Stimulated activated CD8-positive, alpha-beta memory T cell treated with anti-CD3 and anti-CD28 coated beads, Interleukin-7, amount 100 ng/mL, for 4 hours (primary cell): ENCODE measurements at places on chromosomes 5 and 9.
A peak's percentile ranks its signal among the peaks of the same experiment; 100 is the strongest.

- DNase-seq, result no peak
Measured at GRCh38 chr9:8863886-8864544, 1064.4 kb upstream of the DMAC1 start.

DNA sequence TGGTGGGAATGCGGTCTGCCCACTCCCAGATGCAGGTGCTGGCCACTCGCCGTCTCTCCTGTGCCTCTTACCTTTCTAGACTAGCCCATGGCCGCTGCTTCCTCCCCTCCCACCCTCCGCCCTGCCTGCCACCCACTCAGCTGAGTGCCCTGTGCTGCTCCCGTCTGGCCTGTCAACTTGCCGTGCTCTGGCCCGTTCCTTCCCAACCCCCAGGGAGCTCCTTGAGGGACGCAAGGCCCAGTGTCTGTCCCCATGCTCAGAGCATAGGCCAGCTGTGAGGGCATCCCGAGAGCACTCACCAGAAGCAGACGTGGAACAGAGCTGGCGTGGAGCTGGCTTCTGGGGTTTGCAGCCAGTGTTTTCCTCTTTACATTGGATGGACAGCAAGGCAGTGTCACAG lies 20.2 kb downstream of the HNRNPH1 start:
- no peak for DNase-seq

DNA sequence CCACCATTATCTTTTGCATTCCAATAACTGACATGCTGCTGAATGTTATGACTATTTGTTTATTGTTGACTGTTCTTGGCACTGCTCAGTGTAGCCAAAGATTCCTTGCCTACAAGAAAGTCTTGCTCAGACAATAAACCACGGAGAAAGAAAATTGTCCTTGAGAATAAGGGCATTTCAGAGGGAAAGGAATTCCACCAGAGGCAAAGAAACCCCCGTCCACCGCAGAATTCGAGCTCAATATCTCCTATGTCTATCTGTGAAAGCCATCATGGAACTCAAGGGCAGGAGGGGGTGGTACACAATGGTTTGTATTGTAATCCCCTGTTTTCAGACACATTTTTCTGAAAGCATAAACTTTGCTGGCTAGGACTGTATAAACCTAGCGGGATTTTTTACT lies 70.3 kb upstream of the ADAMTS16 start:
- DNase-seq, result no peak

DNA sequence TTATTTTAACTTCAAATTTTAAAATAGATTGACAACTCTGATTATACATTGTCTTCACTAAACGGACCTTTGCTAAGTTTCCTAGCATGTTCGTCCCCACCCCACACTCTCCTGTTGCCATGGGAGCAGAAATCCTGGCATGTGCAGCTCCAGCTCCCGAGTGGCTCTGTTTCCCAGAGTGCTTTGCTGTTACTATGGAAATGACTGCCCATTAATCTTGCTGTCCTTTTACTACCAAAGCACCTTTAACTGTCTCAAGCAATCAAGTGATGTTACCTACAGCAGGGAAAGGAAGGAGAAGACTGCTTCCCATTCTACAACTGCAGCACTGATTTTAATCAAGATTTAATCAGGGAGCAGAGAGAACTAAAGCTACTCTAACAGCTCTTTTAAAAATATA lies 212.0 kb upstream of the KIF2A start:
- DNase-seq, result no peak

- no peak for DNase-seq
Measured at GRCh38 chr5:149320791-149321330, 24.4 kb upstream of the GRPEL2 start.

DNA sequence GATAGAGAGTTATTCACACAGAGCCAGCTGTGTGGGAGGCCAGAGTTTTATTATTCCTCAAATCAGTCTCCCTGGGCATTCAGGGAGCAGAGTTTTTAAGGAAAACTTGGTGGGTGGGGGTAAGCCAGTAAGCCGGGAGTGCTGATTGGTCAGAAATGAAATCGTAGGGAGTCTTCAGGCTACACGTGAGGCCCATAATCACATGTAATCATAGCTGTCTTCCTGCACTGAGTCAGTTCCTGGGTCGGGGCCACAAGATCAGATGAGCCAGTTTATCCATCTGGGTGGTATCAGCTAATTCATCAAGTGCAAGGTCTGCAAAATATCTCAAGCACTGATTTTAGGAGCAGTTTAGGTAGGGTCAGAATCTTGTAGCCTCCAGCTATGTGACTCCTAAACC lies 10.8 kb upstream of the TTC39B start:
- DNase-seq, result no peak

DNA sequence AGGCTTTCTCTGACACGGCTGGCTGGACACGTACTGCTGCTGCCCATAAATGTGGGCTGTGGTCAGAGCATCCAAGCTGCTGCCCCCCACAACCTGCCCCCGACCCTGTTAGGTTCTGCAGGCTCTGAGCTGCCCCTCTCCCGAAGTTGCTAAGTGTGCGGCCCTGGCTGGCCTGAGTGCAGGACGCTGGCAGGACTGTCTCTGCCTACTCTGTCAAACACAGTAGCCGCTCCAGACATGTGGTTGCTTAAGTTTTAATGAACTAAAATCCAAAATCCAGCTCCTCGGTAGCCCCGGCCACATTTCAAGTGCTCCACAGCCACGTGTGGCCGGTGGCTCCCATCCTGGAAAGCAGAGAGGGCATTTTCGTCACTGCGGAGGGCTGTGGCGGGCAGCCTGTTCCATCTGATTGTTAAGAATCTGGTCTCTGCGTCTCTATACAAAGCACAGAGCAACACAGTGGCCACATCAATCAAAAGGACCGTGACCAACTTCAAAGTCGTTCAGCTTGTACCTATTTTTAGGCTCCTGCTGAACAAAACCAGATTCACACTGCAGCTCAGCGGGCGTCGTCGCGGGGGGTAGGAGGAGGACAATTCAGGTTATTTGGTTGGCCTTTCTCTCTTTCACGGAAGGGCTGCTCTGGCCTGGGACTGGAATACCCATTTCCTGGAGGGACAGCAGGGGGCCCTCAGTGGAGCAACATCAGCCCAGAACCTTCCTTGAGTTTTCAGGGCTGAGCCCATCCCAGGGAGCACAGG lies 68.9 kb downstream of the PTCH1 start:
- DNase-seq, result no peak

DNA sequence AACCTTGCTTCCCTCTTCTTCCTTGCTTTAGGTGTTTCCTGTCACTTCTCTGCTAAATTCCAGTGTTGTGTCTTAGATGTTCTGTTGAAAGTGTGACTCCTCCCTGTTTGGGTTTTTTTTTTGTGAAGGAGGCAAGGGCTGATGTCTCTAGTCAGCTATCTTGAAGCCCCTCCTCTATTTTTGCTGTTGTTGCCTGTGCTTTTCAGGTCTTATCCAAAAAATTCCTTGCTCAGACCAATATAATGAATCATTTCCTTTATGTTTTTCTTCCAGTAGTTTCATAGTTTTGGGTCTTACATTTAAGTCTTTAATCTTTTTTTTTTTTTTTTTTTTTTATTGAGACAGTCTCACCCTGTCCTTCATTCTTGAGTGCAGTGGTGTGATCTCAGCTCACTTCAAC lies 22.3 kb downstream of the RIC1 start:
- DNase-seq, result no peak

DNA sequence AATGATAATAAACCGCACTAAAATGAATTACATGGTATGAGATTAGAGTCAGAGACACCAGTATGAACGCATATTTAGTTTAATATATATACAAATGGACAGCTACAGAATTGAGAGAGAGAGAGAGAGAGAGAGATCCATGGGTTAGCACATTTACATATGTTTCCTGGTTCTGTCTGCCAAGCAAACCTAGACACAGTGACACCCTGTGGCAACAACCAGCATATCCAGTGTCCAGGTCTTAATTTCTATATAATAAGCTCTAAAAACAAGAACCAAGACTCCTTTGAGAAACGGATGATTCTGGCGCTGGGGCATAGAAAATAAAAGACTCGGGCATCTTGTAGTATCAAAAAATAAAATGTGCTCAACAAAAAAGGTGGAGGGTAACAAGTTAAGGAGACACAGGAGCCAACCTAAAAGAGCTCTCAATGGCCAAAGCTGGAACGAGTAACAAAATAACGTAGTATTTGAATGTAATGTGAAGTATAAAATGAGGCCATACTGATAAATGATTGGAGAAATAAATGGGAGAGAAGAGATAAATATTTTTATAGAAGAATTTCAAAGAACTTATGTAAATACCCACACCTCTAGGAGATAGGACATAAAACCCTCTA lies 84.5 kb downstream of the RFX3 start:
- DNase-seq, result no peak

GRCh38 chr9:98040212-98040611 lies 16.3 kb upstream of the NANS start:
- no peak for DNase-seq

DNA sequence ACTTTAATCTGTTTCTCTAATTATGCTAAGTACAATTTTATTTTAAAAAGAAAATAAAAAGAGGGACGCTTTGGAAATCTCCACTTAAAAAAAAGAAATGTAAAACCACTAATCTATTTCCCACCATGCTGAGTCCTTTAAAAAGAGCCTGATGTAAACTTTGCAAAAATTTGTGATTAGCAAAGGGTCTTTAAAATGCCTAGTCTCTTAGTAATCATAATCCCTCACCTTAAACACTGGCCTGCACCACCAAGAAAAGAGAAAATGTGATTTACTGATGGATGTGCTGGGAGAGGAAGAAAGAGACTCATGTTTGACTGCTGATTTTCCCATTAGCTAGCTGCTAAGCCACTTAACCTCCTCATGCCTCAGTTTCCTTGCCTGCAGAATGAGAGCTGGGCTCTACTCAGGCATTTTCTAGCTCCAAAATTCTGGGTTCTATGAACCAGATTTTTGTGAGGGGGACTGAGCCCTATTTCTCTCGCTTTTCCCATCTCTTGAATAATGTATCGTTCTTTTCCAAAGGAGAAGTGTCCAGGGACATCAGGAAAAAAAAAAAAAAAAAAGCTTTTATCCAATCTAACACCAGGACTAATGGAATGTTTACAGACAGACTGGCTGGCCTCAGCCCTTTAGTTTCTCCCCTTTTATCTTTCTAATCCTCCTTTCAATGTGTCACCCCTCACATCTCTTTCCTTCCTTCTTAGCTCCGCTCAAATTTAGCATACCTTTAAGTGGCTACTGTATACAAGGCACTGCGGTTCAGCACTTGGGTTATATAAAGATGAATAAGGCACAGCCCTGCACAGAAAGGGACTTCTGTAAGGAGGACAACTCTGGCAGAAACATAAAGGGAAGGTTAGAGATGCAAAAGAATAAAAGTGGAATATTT lies 312.4 kb downstream of the ARL15 start:
- DNase-seq, result no peak

- no peak for DNase-seq
Measured at GRCh38 chr5:169548315-169548714, 35.3 kb upstream of the SPDL1 start.

- peak; percentile 6 for DNase-seq
Measured at GRCh38 chr9:104961238-104961637, 33.3 kb upstream of the ABCA1 start.

GRCh38 chr5:32589942-32590869 lies 4.8 kb downstream of the SUB1 start:
- DNase-seq, result no peak

- DNase-seq, result no peak
Measured at GRCh38 chr9:124863371-124863871, 1.5 kb downstream of the ARPC5L start.

DNA sequence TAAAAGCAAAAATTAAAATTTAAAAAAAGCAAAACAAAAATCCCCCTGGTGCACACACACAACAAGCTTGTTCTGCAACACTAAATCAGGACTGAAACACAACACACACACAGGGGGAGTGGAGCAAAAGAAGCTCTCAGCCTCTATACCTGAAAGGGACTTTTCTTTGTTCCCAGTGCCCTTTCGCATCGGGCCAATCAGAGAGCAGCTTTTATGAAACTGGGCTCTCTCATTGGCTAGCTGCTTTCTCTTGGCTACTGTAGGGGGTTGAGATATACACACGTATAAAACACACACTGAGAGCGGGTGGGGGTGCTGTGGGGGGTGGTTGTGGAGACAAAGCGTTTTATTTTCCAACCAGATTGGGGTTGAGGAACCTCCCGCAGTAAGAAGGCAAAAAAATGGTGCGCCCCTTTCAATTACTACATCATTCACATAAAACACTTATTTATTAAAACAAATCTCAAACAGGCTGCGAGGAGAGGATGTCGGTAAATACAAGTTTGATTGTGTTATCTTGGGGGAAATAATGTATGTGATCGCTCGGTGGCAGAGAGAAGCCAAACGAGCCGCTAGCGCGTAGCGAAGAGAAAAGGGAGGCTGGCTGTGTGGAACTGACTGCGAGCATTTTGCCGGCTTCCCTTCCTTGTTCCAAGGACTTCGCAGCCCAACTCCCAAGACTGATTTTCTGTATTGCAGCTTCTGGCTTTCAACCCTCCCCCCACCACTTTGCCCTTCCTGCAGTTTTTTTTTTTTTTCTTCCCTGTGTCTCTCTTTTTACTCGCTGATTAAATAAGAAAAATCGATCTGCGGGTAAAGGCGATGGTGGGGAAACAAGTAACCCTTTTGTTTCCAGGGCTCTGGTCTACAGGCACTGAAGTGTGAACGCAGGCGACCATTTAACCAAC lies 2.5 kb upstream of the ZNF608 start:
- DNase-seq, result no peak

- no peak for DNase-seq
Measured at GRCh38 chr5:120567066-120567465, 103.0 kb downstream of the PRR16 start.

GRCh38 chr5:124239572-124239971 lies 506.9 kb downstream of the ZNF608 start:
- no peak for DNase-seq

GRCh38 chr9:94167376-94167890 lies 83.2 kb downstream of the PTPDC1 start:
- DNase-seq, result no peak

DNA sequence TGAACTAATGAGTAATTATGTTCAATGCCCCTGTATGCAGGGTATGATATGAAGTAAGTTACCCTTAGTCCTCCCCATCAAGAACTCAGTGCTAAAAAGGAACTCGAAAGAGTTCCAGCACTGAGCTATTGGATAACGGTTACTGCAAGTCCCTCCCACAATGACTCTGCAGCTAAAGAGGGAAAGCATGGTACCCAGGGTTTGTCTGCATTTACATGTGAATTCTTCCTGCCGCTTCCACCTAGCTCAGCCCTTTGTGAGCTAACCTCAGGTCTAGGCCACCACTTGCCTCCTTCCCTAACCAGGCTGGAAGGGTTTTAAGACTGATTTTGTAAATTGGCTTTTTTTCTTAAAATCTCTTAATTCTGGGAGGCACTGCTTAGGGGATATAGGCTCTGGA lies 376.8 kb downstream of the EBF1 start:
- DNase-seq, result no peak

- no peak for DNase-seq
Measured at GRCh38 chr5:18972177-18972576, 1015.8 kb downstream of the CDH18 start.

- DNase-seq, result no peak
Measured at GRCh38 chr9:33151007-33151557, 16.1 kb downstream of the B4GALT1 start.

DNA sequence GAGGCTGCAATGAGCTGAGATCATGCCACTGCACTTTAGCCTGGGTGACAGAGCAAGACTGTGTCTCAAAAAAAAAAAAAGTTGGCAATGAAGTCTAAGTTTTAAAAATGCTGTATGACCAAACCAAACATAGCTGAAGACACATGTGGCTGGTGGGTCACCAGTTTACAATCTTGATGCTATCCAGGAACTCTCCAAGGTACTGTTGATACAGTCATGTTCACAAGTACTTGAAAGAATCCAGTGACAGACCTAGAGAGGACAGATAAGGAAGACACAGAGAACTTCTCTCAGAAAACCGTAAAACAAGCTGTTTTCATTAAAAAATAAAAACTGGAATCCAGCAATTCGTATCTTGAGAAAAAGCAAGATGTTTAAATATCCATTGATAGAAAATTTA lies 95.7 kb downstream of the ACTBL2 start:
- no peak for DNase-seq
